ENCODE measurements at places on chromosomes 16 and 17.

DNA sequence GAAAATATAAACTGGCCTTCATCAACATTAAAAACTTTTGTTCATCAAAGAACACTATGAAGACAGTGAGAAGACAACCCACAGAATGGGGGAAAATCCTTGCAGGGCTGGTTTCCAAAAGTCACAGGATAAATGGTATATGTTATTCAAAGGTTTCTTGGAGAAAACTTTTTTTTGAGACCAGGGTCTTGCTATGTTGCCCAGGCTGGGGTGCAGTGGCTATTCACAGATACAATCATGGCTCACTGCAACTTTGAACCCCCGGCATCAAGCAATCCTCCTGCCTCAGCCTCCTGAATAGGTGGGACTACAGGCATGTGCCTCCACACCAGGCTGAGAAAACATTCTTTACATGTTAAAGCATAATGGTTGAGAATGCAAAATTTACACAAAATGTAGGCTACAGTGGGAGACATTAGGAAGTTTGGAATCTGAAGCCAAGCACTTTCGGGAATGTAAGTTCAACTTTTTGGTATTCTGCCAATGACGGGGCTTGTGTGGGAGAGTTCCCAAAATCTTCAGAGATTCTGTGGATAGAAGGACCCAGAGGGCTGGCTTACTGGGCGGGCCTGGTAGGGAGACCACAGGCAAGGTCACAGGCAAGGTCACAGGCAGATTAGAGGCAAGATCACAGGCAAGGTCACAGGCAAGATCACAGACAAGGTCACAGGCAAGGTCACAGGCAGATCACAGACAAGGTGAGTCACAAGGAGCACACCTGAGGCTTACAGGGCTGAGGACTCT is 24.2 kb upstream of the ATP2A3 start:
- DNase-seq = no peak

GRCh38 chr17:47315451-47316266 is 8.1 kb upstream of the EFCAB13 start:
- DNase-seq = peak; percentile 84

- no peak for DNase-seq
Observed at GRCh38 chr16:23027386-23027785, 121.9 kb downstream of the USP31 start.

DNA sequence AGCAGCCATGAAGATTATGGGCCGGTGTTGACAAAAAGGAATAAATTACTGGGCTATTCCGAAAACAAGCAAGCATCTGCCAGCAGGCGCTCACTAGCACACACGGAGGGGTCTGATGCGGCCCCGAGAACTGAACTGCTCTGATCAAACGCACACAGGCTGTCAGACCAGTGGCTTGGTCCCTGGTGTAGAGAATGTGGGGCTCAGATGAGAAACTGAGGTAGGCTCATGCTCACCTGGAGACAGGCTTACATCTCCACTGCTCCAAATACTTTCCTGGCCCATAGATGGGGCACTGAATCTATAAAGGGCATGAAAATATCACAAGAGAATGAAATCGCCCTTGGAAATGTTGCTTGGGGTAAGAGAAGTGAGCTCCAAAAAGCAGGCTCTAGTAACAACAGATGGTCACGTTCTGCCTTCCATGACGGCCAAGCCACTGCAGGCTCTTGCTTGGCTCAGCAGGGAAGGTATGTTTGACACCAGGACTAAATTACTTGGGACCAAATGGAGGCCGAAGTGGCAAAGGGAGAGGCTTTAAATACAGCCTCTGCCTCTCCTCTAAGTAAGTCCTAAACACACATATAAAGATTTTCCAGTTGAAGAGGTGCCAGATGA is 5.4 kb downstream of the ABR start:
- no peak for DNase-seq

DNA sequence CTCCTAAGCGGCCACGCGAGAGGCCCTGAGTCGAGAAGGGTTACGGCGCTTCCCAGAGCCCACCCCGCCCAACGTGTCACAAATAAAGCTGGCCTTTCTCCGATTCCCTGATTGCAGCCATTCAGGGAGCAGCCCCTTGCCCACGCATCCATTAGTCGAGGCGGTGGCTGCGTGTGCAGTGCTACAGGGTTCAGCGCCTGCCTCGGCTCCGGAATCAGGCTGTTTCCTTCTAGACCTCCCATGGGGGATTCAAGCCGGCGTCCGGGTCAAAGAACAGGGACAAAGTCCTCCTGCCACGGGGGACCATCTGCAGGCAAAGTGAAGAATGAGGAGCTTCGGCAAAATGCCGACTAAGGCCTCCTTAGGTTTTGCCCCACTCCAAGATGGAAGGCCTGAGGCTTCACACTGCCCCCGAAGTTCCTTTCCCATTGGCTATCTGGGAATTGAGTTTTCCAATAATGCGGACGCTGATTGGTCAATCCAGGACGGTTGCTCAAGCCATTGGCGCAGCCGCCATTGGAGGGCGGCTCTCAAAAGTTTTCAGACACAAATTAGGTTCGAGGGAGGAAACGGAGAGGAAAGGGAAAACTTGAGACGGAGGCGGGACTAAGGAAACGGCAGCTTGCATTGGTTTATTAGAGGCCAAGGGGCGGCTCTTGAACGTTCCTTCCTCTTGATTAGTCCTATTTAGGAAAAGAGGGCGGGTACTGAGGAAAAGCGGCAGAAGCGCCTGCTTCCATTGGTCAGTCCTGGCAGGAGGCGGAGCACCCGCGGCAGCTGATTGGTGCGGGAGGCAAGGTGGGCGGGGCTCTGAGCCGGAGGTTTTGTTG is 430 bp upstream of the KATNB1 start:
- DNase-seq = peak; percentile 100

DNA sequence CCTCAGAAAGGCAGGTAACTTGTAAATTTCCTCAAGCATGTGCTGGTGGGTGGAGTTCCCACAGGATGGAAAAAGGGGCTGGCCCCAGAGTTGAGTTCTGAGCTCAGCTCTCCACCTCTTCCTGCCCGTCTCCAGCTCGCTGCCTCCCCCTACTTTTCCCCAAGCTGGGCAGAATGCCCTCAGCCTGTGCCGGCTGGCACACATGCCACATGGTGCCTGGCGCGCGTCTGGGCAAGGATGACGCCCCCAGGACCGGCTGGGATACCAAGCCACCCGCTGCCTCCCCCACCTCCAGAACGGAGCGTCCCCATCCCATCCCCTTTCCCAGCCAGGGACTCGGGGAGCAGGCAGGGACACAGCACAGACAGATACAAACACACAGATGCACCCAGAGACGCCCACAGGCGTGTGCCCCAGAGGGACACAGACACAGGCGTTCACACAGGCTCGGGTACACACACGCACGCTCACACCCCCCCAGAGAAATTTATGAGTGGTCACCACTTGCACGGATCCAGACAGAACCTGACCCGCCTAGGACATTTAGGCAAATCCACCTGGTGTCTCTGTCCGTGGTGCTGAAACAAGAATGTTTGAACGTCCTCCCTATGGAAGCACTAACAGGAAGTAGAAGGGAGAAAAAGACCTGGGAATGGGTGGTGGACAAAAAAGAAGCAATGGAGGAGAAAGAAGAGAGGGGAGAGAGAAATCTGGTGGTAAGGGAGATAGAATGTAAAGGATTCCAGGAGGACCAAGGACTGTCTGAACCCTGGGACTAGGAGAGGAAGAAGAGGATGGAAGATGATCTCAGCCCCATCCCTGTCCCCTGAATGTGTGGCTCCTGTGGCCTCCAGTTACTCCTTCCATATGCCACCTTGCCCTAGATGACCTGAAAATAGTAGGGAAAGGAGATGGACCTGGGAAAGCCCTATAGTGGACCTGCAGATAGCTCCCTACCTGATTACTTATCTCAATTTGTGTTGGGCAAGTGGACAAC is 15.5 kb downstream of the NEUROD2 start:
- DNase-seq = peak; percentile 63

DNA sequence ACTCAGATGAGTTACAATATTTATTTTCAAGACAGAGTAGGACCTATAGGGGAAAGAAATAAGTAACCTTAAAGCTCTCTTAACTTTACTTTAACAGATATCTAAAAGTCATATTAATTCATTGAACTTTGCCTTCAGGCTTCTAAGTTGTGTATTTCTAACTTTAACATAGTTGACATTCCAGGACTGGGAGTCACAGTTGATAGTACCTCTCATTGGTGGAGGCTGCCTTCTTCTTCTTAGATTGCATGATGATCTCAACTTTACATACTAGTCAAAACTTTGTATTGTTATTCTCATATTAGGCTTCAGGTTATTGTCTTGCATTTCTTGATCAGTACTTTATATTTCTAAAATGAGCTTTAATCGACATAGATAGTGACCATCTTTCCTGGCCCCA is 350.1 kb upstream of the KIF2B start:
- no peak for DNase-seq

GRCh38 chr17:28346199-28346580 is 10.6 kb downstream of the TNFAIP1 start:
- no peak for DNase-seq

GRCh38 chr17:63973930-63974593 is 1.3 kb upstream of the SCN4A start:
- no peak for DNase-seq
